ENCODE measurements at places on chromosomes 3 and 15.
A peak's percentile ranks its signal among the peaks of the same experiment; 100 is the strongest.

- peak; percentile 80 for DNase-seq
Measured at GRCh38 chr3:38029400-38030125, at the start of gene PLCD1. TSS of gene PLCD1 (minus strand) at chr3:38029642. CDS start at chr3:38029539, 103 bp downstream.

GRCh38 chr3:81558106-81558505 is 203.3 kb downstream of the GBE1 start:
- no peak for DNase-seq

DNA sequence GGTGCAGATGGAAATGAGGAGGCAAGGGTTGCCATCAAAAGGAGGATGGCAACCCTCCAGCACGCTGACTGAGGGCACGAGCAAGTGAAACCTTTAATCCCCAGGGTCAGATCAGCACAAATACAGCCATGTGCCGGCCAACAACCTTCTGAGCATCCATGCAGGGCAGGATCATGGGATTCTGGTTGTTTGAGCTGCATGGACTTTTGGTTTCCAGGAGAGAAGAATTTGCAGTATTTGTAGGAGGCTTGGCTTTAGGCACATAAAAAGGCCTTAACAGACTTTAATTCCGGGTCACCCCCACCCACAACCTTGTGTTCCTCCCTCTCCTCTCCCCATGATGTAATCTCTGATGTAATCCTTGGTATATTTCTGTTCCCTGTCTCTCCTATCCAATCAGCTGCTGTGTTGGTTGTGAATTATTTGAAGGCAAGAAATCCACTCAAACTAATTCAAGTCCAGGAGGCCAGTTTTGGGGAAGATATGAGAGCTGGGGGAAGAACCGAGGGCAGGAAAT is 254.3 kb downstream of the SHQ1 start:
- DNase-seq: peak; percentile 54

GRCh38 chr15:82918162-82918561 is 34.4 kb downstream of the HOMER2 start:
- DNase-seq: no peak

DNA sequence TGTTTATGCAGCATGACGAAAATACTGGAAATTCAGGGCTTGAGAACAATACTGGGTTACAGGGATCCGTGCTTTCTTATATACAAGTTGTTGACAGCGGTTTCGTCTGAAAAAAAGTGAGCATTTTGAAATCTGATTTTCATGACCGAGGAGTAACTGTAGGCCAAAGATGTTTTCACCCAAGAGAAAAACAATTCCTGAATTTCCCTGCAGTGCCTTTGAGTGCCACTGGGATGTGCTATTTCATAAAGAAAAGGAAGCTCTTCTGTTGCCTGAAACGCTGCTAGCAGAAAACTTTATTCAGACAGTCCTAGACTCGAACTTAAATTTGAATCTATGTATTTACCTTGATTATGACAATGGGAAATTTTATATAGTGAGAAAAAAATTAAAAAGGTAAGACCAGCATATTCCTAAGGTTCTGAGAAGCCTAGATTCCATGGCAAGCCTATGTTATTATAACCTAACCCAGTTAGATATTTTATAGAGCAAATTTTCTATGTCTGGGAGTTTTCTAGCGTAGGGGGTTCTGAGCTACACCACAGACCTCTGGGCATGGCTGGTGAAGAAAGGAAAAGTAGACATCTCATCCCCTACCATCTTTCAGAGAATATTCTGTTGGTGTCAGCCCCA is 30.2 kb downstream of the KCNAB1 start:
- DNase-seq: peak; percentile 63

- peak; percentile 68 for DNase-seq
Measured at GRCh38 chr15:32959077-32959476, 235.4 kb downstream of the FMN1 start.

- peak; percentile 6 for DNase-seq
Measured at GRCh38 chr15:80712956-80713355, 17.8 kb downstream of the ABHD17C start.

GRCh38 chr3:152785051-152785450 is 49.9 kb upstream of the P2RY1 start:
- DNase-seq: no peak

DNA sequence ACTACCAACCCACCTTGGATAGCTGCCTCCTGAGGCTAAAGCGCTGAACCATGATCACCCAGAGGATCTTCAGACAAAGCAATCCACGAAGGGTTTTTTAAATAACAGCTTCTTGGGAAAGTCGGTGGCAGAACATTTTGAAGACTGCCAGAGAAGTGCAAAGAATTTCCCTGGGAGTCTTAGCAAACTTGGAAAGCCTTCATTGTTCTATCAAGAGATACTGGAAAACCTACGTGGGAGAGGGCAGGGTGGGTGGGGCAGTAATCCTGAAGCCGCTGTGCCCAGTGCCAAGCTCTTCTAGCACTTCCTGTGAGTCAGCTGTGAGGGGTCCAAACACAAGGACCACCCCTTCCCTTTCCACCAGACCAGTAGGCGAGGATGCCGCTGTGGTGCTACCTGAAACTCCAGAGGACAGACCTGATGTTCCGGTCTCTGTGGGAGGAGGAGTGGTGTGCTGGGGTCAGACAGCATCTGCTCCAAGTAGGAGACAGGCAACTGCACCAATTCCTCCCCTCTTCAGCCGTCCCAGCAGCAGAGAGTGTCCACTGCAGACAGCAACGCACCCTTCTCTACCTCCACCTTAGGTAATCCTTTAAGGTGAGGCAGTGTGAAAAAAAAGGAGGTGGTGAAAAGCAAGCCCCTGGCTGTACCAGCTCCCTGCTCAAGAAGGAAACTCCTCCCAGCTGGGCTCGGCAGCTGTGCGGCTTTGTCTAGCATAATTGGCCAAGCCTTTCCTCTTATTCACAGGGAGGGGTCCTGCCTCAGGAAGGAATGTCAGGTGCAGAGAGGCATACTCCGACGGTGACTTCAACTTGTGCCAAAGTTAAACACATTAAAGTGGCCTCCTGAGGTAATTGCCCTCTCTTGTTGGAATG is 99.0 kb downstream of the TMCC1 start:
- no peak for DNase-seq

DNA sequence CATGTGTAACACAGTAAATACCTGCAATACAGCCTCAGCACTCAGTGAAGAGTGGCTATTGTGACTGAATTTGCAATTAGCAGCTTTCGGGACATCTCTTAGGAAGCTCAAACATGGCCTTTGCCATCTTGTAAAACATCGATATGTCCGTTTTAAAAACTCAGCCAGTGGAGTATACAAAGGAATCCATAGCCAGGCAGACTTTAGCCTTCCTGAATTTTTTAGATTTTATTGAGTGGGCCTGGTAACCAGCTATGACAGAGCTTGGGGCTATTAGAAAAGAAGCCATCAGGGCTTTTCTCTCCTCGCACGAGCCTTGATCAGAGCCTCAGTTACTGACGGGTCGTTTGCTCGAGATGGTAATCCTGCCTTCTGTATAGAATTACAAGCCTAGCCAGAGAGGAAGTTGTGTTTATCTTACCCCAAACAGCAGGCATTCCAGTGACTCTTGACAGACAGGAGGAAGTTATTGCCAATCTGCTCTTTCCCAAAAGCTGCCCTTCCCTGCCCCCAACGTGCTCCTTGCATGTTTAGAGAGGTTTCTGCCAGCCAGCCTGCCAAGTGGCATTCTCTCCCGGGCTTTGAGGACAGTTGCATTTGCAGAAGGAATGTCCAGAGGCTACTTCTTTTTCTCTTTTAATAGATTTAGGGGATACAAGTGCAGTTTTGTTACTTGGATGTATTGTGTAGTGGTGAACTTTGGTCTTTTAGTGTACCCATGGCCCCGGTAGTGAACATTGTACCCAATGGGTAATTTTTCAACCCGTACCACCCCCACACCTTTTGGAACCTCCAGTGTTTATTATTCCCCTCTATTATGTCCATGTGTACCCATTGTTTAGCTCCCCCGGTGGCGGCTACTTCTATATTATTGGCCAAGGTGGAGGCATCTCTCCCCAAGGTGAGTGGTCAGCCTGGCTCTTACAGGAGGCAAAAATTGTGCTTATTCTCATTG is 40.6 kb downstream of the ITPR1 start:
- DNase-seq: no peak

GRCh38 chr3:159390656-159391212 is 588.9 kb downstream of the MFSD1 start:
- no peak for DNase-seq

- no peak for DNase-seq
Measured at GRCh38 chr3:10285272-10286132, 7.2 kb downstream of the GHRL start.
